ENCODE measurements at places on chromosomes 2 and 18. TPM values are rescaled to one million over a fixed set of nuclear protein-coding genes. Genes with fewer than 3 reads are reported as not detected.

Gene GULP1
- 23.0 TPM for total RNA-seq

Gene FAHD2B
- 11.1 TPM for total RNA-seq

Gene RBM43
- total RNA-seq: 3.4 TPM

Gene C2orf81
- 0.73 TPM for total RNA-seq

Gene GALR1
- total RNA-seq: not detected

Gene NOSTRIN
- 0.76 TPM for total RNA-seq

Gene TGFA
- 75.8 TPM for total RNA-seq

Gene SIX3
- not detected for total RNA-seq

Gene ESPNL
- total RNA-seq: 0.04 TPM

Gene TCF23
- total RNA-seq: not detected

Gene LCT
- not detected for total RNA-seq

Gene AFF3
- 2.7 TPM for total RNA-seq

Gene REEP1
- total RNA-seq: 2.1 TPM

Gene APLF
- total RNA-seq: 4.9 TPM

Gene IL1F10
- not detected for total RNA-seq

Gene ADAM23
- total RNA-seq: 8.5 TPM

Gene TFCP2L1
- total RNA-seq: 18.1 TPM

Gene EML6
- total RNA-seq: 1.2 TPM

Gene PAX8
- total RNA-seq: 7.6 TPM

Gene REG1A
- not detected for total RNA-seq

Gene RAX
- not detected for total RNA-seq

Gene HAAO
- 9.0 TPM for total RNA-seq

Gene SULT1C2
- not detected for total RNA-seq

Gene RGPD3
- 0.49 TPM for total RNA-seq

Gene HOXD12
- total RNA-seq: not detected

Gene DLX1
- not detected for total RNA-seq

Gene C2orf66
- not detected for total RNA-seq

Gene INPP5D
- total RNA-seq: 16.0 TPM
